Stimulated activated CD8-positive, alpha-beta memory T cell treated with anti-CD3 and anti-CD28 coated beads, Interleukin-12 subunit alpha, Interleukin-12 subunit beta, amount 100 ng/mL, for 4 hours (primary cell): ENCODE measurements at places on chromosomes 7 and 10.

- DNase-seq: no peak
These were observed 93.6 kb upstream of the PCBD1 start for GRCh38 chr10:70981936-70982335.

DNA sequence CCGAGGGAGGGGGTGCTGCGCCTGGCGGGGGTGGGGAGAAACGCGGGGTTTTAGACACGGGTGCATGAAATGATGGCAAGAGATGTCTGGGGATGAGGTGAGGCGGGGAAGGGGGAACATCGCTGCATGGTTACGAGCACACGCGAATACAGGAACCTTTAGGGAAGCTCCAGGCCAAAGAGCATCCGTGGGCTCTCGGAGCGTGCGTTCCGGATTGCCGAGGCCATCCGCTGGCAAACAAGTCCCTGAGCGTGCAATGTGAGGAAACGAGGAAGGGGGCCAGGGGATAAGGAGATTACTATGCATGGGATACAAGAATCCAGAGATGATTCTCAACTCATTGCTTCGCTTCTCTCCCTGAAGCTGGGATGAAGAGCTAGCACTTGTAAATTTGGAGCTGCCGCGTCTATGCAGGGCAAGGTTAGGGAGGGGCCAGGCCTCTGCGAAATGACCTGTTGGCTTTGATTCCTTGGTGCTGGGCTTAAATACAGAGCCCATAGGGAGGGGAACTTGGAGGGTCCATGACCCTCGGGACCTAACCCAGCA, 520 bp upstream of the WNT2 start:
- no peak for DNase-seq

DNA sequence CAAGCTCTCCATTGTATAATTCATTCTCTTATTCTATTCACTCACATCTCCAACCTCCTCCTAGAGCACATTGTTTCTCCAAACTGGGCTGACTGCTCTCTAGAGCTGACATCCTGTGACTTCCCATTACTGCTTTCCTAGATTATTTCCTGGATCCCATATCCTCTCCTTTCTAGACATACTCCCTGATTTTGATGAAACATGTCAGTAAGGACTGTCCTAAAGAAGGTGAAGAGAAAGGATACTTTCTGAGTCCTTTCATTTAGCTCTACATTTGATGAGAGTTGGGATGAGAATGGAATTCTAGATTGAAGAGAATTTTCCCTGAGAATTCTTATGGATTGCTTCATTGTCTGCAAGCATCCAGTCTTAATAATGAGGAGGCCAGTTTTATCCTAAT, 78.8 kb downstream of the CNNM2 start:
- DNase-seq: no peak

DNA sequence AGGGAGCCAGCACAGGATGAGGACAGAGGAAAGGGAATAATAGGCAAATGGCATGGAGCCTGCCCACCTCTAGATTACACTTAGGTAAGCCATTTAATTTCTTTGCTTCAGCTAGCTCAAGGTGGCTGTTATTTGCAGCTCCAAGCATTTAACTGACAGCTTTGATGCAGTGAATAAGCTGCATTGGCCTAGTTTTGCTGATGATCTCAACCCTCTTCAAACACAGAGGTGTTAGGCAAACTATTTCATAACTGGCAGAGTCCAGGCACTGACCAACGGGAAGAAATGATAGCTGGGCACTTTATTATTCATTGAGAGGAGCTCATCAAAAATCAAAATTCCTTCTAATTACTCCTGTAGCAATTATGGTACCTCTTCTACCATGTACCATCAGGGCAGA, 317.4 kb downstream of the BMPER start:
- DNase-seq: no peak

DNA sequence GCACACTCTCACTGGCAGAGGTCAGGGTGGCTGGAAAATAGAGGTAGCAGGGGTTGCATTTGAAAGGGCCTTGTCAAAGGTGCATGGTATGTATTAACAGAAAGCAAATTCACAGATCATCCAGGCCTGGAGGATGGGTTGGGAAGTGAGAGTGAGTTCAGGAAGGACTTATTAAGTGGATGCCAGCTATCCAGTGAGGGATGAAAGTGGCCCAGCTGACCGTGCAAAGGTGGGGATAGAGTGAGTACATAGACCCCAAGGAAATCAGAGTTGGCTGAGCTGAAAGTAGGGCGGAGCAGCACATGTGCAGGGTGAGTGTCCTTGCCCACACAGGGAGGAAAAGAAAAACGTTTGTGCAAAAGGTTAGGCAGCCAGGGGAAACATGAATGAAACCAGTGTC, 58.1 kb downstream of the HECW1 start:
- DNase-seq: no peak

DNA sequence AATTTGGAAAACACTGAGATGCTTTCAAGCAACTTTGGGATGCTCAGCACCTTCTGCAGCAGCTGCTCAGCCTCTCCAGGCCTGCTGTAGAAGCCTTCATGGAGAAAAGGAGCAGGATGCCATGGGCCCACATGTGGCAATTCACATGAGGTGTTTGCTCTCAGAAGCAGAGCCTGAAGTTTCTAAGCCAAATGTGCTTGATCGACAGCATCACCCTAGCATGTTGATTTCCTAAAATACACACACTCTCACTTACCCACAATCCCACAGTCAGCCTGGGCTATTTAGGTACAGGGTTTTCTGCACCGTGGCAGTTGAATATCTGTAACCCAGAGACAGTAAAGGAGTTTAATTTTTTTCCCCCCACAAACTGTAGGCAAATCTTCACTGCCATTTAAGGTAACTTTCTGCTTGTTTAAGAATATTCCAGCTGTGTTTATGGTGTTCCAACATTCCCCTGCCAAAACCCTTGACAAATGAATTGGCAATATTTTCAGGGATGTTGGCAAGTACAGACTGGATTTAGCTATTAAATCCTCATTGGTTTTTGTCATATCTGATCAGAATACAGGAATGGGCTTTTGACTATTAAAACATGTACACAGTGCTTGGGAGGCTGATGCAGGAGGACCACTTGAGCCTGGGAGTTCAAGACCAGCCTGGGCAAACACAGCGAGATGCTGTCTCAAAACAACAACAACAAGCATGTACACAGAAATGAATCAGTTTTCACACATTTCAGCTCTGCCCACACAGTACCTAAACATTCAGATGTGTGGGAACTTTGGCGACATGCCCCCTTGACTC, 244.2 kb downstream of the CELF2 start:
- DNase-seq: no peak

- DNase-seq: no peak
These were observed 678.6 kb upstream of the FOXK1 start for GRCh38 chr7:4003503-4003902.

DNA sequence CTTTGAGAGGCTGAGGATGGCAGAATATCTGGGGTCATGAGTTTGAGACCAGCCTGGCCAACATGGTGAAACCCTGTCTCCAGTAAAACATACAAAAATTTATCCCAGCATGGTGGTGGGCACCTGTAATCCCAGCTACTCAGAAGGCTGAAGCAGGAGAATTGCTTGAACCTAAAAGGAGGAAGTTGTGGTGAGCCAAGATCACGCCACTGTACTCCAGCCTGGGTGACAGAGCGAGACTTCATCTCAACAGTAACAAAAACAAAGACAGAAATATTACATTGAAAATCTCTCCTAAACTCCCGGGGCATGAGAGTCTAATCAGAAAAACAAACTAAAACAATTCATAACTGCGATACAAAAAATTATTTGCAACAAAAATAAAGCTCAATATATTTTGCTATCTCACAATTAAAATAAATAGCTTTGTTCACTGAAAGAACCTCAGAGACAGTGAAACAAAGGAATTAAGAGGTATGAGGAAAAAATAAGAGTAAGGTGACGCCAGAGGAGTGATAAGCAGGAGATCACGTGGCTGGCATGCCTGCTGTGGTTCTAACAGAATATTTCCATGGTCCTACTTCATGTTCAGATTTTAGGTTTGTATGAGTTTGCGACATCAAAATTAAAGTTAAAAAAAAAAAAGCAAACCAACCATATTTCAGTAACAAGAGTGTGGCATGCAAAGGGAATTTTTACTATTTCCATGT, 527.7 kb upstream of the POM121L12 start:
- no peak for DNase-seq

DNA sequence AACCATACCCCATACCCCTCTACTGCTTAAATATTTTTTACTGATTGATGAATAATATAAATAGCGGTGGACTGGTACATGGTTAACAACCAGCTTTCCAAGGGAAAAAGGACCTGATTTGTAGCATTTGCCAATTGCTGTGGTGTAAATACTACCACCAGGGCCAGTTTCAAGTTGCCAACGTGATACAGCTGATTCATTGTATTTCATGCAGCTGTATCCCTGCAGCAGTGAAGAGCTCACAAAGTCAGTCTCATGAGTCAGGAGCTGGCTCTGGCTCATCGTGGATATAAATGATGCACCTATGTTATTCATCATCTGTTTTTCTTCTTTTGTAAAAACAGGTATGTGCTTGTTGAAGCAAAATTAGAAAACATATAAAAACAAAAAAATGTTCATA, 15.2 kb downstream of the CALML5 start:
- DNase-seq: no peak

GRCh38 chr10:97580421-97581367, 3.5 kb upstream of the HOGA1 start:
- no peak for DNase-seq

DNA sequence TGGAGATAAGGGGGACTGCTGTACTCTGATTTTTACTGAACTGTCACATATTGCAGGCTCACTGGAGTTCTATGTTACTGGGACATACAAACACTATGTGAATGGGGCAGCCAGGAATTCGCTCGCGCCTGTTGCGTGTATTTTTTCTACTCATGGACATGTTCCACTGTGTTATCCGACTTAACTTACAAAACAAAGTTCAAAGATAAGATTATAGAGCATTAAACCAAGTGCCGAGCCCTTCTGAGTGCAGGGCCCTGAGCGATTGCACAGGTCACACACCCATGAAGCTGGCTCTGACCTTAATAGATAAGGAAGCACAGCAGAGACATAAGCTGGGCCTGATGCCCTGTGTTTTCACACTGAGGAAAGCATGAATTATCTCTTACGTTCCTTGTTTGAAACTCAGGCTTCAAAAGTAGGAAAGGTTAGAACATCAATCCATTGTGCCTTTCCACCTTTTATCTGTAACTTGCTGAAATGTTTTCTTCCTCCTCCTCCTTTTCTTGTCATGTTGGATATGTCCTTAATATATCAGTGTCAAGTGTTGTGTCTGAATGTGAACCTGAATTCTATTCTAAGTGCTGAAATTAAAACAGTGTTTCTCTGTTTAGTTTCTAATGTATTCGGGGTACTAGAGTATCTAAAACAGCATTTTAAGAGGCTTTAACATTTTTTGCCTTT, 273.8 kb downstream of the AUTS2 start:
- DNase-seq: no peak

DNA sequence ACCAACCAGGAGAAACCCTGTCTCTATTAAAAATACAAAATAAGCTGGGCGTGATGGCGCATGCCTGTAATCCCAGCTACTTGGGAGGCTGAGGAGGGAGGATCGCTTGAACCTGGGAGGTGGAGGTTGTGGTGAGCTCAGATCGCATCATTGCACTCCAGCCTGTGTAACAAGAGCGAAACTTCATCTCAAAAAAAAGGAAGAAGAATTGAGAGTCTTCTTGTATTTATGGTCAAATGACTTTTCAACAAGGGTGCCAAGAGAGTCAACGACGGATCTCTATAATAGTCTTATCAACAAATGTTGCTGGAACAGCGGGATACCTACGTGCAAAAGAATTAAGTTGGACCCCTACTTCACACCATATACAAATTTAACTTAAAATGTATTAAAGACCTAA, 21.6 kb upstream of the JAZF1 start:
- DNase-seq: no peak

DNA sequence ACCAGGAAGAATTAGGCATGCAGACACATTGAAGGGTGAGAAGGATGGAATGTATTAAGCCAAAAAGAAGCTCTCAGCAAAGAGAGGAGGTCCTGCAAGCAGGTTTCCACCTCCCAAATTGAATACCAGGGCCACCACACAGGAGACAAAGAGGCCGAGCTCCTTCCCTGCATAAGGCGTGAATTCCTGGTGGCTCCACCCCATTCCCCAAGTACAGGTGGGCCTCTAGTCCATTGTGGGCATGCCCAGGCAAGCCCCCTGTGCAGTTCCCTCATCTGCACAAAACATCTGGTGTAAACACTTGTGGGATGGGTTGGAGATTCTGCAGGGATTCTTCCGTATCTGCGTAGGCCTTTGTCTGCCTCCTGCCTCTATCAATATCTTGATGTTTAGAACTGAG, 817.5 kb downstream of the NRG3 start:
- no peak for DNase-seq

- DNase-seq: no peak
These were observed 36.9 kb downstream of the NAMPT start for GRCh38 chr7:106247841-106248240.

- DNase-seq: no peak
These were observed 119.3 kb upstream of the FRMD4A start for GRCh38 chr10:14450041-14450491.

GRCh38 chr10:5533098-5533731, 8.5 kb downstream of the CALML3 start:
- no peak for DNase-seq

- no peak for DNase-seq
These were observed 52.4 kb upstream of the DNAJB6 start for GRCh38 chr7:157284229-157285014.

- DNase-seq: no peak
These were observed 104.1 kb upstream of the LAMB4 start for GRCh38 chr7:108234281-108234680.

- no peak for DNase-seq
These were observed 9.7 kb downstream of the CAMK1D start for GRCh38 chr10:12358863-12359564.

- no peak for DNase-seq
These were observed 113.5 kb downstream of the COL13A1 start for GRCh38 chr10:69915215-69915560.

DNA sequence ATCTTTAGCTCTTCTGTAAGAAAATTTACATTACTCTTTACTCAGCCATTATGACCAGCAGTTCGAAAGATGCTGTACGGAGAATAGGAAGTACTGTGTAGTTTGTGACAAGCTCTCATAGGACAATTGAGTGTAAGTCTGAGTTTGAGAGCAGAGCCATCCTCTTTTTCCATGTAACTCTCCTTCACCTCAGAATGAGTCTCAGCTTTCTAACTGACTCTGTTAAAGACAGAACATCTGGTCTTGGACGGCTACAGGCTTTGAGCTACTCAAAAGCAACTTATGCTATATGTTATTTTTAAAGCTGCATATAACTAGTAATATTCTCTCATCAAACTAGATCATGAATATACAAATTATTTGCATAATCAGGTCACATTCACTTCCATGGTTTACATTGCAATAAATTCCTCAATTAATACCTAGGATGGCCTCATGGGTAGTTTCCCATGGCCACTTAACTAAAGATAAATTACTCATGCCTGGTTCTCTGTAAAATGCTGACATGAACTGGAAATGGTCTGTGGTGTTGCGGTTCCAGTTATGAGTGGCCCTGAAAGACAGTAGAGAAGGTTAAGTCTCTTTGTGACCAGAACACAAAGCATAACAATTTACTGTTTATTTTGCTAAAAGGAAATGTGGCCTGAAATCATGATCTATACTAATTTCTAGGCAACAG, 358.7 kb downstream of the PHF14 start:
- DNase-seq: no peak
